GM04504 (cell line): ENCODE measurements at places on chromosomes 2 and 18.

GRCh38 chr18:79337184-79337583 lies 58.5 kb upstream of the NFATC1 start:
- no peak for DNase-seq

DNA sequence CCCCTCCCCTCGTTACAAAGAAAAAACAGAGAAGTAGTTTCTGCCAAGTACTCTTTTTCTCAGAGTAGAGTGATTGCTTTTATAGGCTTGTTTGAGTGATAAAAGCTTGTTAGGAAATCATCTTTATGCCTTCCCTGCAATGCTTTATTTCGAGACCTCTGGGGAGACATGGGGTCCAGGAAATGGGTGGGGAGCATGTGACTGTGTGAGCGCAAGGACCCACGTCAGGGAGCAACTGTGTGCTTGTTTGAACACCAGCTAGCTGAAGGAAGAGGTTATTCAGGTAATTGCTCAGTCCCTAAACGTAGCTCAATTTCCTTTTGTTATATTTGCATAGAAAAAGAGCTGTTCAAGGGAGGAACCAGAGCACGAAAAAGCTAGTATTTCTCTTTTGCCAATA lies 187.3 kb downstream of the FAM210A start:
- no peak for DNase-seq

DNA sequence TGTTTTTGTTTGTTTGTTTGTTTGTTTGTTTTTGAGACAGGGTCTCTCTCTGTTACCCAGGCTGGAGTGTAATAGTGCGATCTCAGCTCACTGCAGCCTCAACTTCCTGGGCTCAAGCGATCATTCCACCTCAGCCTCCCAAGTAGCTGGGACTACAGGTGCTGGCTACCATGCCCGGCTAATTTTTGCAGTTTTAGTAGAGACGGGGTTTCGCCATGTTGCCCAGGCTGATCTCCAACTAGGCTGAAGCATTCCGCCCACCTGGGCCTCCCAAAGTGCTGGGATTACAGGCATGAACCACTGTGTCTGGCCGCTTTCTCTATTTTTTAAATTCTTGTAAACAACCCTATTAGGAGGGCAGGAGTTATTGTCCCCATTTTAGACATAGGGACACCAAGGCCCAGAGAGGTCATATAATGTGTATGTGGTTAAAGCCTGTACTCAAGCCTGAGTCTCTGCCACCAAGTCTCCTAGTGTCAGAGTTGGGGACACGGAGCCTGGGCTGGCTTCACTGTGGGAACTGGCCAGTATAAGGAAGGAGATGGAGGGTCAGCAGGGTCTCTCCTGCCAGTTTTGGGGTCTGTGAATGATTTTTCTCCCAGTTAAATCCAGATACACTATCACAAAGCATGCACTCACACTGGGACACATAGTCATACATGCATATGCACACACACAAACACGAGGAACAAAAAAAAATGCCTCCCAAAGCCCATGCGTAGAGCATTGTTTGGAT lies 27.5 kb upstream of the MCFD2 start:
- DNase-seq: no peak

GRCh38 chr2:120289221-120289906 lies 36.7 kb downstream of the RALB start:
- DNase-seq: no peak

DNA sequence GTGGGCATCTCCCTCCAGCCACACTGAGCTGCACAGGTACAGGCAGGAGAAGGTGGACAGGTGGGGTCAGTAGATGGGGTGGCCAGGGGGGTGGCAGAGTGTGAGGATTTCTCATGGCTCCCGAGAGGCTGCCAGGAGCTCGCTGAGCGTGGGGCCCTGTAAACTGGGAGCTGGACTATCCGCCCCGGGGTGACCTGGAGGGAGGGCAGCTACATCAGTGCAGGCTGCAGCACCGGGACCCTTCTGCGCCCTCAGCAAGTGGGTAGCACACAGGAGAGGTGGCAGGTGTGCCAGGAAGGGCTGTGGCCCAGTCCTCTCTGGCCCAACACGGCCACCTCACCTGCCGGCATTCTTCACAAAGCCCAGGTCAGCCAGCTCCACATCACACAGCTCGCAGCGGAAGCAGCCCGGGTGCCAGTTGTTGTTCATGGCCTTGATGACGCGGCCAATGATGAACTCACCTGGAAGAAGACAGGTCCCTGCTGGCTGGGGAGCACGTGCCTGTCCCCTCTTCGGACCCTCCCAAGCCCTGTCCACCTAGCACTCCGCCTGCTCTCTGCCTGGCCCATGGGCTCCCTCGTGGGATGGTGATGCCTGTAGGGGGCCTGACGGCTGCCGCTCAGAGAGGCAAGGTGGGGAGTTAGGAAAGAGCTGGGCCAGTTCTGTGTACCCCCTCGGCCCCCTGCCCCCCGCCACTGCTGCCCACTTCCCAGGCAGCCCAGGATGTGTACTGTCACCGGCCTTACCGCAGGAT lies 8.3 kb downstream of the GPR17 start:
- DNase-seq: no peak

DNA sequence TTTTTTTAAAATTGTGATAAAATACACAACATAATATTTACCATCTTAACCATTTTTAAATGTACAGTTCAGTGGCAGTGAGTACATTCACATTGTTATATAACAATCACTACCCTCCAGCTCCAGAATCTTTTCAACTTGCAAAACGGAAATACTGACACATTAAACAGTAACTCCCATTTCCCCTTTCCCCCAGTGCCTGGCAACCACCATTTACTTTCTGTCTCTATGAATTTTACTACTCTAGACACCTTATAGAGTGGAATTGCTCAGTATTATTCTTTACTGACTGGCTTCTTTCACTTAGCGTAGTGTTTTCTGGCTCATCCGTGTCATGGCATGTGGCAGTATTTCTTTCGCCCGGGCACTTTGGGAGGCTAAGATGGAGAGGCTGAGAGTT lies 32.6 kb downstream of the FASTKD2 start:
- no peak for DNase-seq

DNA sequence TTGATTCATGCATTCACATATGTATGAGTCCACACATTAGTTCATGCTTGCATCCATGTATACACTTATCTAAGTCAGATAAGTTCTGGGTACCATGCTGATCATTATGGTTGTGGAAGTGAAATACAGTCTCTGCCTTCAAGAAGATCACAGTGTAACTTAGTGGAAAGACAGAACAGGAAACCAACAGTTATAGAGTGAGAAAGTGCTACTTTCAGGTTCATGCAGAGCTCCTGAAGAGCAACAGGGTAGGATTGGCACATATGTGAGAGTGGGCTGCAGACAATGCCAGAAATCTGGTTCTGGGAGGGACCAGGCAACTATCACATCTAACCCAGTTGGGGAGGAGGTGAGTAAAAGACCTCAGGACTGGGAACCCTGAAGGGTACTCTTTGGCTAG lies 35.4 kb upstream of the PGAP1 start:
- no peak for DNase-seq

GRCh38 chr18:23113576-23113975 lies 21.7 kb upstream of the CABLES1 start:
- DNase-seq: no peak

GRCh38 chr2:27390822-27391679 lies 10.5 kb upstream of the ZNF513 start:
- DNase-seq: no peak

DNA sequence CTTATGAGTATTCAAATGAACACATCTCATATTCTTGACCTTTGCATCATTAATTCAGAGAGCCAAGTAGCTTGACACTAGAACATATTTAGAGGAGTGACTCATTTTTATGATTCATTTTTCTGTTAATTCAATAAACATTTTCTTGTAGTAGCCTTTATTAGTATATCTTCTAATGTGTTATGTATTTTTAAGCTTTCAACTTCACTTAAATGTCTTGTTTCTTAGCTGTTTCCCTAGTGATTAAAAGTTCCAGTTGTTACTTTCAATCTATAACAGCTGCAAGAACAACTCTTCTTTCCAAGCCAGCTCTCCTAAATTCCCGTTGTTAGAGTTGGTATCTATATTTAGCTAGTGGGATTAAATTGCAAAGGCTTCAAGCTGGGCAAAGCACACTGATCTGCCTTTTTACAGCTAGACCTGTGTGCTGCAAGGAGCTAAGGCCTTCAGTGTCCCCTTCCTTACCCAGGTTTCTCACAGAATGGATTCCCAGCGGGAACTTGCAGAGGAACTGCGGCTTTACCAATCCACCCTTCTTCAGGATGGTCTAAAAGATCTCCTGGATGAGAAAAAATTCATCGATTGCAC lies at the start of gene KLHL41:
Gene KLHL41, plus strand, starts transcription at position 405 of the 588 bp plus-strand sequence. Its CDS starts 77 bp downstream, at position 482.
- no peak for DNase-seq

DNA sequence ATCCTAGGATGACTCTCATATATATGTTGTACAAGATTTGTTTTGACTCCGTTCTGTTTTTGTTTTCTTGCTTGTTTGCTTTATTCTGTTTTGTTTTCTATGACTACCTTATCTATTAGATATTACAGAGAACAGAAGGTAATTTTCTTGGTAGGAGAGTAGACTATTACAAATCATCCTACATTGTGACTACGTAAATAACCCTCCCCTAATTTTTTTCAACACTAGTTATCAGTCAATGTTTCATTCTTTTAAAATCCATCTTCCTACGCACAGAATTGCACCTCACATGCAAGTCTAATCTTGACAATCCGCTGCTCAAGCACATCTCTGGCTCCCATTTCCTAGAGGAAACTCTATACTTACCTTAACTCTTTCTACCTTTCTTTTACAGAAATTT lies 792.3 kb upstream of the PIK3C3 start:
- no peak for DNase-seq

DNA sequence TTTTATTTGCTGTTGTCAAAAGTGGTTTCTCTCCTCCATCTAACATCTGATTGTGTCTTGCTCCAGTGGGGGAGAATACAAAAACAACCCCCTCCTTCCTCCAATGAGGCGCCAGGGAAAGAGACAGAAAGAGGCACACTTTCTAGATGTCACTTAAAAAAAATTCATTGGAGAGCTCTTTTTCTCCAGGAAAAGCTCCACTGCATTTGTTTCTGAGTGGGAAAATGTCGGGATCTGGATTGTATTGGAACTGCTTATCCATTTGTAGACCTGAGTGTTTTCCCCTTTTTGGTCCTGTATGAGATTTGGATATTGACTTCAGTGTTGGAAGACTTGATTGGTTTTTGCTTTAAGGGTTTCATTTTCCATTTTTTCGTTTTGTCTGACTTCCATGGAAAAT lies 995 bp downstream of the MBD5 start:
- no peak for DNase-seq

DNA sequence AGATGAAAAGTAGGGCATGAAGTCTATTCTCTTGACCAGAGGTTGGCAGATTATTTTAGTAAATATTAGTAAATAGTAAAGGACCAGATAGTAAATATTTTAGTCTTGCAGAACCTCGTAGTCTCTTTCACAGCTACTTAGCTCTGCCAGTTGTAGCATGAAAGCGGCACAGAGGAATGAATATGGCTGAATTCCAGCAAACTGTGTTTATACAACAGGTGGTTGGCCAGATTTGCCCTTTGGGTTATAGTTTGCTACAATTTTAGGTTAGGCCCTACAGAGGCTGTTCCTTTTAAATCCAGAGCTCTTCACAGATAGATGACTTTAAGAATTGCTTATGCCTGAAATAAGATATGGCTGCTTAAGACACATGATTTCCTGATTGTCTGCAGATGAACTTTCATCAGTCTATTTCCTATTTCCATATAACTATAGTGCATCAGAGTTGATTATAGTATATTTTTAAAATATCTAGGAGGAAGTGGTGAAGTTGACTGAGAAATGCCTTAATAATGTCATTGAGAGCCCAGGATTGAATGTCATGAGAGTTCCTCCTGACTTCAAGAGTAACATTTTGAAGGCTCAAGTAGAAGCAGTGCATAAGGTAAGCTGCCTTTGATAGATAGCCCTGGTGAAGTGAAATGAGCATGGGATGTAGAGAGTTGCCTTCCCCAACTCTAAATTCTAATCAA lies 80.5 kb downstream of the TMEM185B start:
- no peak for DNase-seq

DNA sequence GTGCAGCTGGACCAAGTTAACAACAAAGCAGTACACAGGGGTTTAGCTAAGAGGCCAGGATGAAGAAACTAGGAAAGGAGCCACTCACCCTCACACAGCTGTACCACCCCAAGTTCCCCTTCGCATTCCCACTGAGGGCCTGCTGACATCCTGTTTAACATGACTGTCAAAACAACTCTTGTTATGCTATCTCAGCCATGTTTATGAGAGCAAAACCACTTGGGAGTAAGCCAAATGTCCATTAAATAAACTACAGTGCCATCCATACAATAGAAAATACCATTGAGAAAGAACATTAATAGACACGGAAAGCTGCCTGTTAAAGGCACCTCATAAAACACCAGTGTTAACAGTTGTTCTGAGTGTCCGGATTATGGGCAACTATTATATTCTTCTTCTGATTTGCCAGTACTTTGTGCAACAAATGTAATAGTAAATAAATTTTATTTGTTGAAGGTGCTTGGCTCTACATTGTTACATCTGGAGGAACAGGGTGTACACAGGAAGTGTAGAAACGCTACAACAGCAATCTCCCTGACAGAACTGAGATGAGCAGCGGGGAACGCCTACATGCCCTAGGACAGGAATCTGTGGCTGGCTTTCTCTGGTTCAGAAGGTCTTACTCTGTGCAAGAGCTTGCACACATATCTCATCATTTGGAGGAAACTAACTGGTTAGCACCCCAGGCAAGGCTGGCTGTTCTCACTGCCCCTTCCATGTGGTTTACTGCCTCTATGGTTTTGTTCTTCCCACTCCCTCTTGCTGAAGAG lies 85.6 kb downstream of the EHD3 start:
- peak; percentile 47 for DNase-seq

- no peak for DNase-seq
Observed at GRCh38 chr2:213057977-213058376, 93.4 kb downstream of the IKZF2 start.

DNA sequence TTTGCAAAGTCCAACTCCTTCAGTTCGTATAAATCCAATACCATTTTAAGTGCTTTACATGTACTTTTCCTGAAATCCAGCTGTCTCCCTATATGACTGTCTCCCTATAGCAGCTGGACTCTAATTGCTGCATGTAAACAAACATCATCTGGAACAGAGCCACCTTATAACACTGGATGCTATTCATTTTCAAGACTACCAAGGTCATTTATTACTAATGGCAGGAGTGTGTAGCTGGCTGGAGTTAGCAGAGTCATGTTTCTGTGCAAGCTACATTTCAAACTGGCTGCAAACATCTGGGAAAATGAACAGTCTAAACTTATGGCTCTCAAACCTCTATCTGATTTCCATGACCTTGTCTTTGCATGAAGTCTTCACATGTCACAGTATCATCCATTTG lies 575.2 kb downstream of the PIK3C3 start:
- DNase-seq: no peak

DNA sequence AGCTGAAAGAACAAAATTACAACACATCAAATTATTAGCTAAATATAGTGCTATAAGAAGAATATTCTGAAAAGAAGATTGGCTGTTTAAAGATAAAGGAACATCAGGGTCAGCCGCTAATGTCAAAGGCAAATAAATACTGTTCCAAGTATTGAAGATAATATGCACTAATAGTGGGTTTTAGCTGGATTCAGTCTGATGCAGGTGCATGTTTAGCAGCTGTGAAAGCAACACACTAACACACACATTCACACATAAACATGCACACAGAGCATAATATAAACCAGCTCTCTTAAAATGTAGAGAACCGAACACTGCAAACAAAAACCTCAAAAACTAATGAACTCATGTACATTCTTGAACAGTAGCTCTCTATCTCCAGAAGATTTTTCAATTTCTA lies 634.6 kb downstream of the ERBB4 start:
- DNase-seq: no peak
